ENCODE measurements at places on chromosomes 1 and 21.

DNA sequence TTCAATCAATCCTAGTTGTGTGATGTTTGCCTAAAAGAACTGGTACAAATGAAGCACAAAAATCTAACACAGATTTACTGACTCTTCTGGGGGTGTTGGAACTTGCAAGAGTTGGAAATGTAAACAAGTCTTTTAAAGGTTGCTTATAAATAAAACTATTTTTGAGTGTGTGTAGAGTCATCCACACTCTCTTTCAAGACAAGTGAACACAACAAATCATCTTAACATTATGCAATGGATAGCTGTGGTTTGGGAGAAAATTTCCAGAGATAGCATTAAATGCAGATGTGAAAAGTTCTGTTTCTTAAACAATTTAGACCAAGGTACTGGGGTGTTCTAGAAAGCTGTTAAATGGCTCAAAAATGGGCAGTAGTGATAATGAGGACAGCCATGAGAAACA lies 28.7 kb downstream of the C1orf87 start:
- no peak for DNase-seq

DNA sequence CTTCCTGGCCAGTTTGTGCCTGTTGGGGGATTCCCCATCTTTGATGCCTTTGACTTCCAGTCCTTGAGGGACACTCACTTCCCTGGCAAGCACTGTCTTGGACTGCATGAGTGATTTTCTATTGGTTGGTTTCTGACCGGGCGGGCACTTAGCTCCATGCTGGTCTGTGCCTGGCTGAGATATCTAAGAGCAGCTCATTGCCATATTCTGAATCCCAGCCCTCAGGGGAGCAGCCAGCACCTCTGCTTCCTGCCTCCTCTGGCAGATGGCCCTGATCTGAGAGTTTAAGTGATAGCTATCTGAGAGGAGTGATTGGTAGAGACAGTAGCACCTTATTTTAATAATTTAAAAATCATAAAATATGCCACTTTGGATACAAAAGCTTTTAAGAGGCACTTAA lies 52.5 kb downstream of the DISC1 start:
- no peak for DNase-seq

GRCh38 chr1:89637496-89637895 lies 4.6 kb downstream of the LRRC8C start:
- no peak for DNase-seq

GRCh38 chr1:109759513-109760334 lies 4.0 kb downstream of the EPS8L3 start:
- DNase-seq, result no peak

GRCh38 chr1:17791480-17791879 lies 36.3 kb downstream of the ACTL8 start:
- DNase-seq, result no peak

GRCh38 chr1:201535046-201535918 lies 3.6 kb upstream of the NAV1 start:
- DNase-seq, result no peak

DNA sequence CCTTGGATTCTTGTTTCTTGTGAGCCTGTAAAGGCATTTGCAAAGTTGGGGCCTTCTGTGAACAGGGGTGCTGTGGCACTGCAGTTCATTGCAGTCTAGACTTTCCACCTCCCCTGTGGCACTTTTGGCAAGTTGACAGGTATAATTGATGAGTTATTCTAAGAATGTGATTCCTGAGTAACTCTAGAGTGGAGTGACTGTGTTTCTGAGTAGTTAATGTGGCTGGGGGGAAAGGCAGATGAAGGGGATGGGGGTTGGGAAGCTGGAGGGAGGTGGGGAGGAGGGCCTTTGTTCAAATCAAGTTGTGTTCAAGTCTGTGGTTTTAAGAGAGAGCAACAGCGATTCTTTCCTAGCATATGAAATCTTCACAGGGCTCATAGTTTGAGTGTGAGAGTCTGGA lies 32.9 kb downstream of the PBX1 start:
- no peak for DNase-seq

DNA sequence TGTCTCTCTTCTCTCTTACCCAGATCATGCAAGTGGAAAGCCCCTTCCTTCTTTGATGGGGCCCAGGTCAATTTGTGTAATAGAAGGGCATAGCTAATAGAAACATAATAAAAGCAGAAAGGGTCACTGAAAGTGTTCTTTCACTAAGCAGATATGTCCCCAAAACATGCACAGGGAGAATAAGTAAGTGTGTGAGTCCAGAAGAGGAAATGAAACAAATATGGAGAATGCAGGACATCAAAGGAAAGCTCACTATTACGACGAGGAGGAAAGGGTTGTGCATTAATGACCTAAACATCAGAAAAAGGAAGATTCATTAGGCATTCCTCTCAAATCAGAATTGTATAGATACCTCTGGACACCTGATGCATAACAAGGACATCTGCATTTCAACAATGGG lies 81.4 kb upstream of the SMYD2 start:
- no peak for DNase-seq

- DNase-seq, result no peak
Observed at GRCh38 chr1:220684890-220685289, 5.3 kb upstream of the C1orf115 start.

DNA sequence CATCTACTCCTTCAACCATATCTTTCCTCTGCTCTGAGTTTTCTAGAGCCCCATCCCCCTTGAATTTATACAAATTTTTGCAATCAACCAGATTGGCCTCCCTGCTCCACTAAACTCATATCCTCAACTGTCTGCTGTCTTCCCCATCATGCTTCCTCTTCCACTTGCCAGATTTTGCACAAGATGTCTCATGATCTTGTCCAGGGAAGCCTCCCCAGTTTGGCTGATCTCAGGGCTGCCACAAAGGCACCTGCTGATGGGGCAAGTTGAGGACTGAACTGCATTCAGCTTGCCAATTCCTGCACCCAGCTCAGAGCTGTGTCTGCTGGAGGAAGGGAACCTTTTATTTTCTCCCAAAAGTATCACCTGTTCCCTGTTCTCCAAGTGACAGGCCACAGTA lies 3.9 kb upstream of the KCNJ9 start:
- DNase-seq, result no peak

DNA sequence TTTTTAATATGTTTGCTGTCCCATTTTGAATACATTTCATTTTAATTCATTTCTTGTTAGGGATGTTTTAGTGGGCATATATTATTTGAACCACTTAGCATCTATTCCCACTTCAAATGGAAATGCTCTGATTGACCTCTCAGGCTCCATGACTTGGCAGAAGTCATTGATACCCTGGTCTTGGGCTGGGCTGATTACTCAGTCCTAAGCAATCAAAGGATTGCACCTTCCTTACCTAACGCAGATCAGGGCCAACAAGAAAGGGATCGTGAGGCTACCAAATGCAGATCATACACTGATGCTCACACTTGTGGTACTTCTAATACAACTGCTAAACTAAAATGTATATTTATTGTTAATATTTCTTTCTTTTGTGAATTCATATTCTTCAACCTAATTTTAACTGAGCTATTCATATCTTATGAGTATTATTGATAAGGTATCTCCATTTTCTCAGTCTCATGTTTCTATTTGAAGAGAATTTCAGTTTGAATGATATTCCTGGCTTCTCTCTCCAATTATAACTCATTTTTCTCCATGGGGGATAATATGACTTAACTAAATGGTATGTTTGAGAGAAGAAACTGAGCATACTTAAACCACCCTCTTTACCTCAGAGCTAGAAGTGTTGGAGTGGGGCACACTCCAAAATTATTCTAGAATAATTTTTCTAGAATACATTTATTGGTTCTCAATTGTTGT lies 615.5 kb upstream of the ADAMTS5 start:
- no peak for DNase-seq

- DNase-seq, result no peak
Observed at GRCh38 chr1:162271972-162272371, 104.7 kb downstream of the SPATA46 start.

Data from stimulated activated CD8-positive, alpha-beta memory T cell treated with anti-CD3 and anti-CD28 coated beads, Interleukin-7, amount 100 ng/mL, for 4 hours (primary cell).